ENCODE measurements at places on chromosomes 3 and 15.

GRCh38 chr15:70095408-70096214 is 2.1 kb downstream of the TLE3 start:
- DNase-seq = peak; percentile 10

- DNase-seq = no peak
These were observed 3.9 kb upstream of the RBSN start for GRCh38 chr3:15102836-15103235.

DNA sequence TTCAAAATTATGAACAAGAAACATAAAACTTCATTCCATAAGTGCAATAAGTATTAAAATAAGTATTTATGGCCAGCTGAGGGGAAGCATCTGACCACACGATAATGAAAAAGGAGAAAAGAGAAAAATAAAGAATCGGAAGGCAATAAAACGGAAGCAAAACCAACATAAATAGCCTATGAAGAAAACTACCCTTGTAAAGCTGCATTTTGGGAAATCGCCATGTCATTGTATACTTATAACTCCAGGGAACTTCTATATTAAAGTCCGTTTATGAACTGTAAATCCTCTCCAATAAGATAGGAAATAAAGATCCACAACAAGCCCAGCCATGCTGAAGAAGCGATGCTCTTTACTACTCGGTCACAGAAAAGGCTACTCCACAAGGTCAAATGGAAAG is 47.7 kb downstream of the MORC1 start:
- DNase-seq = no peak

- no peak for DNase-seq
These were observed 146.9 kb downstream of the CHST2 start for GRCh38 chr3:143266511-143266910.

GRCh38 chr3:120028271-120029047 is 65.8 kb downstream of the GSK3B start:
- DNase-seq = no peak
